Suppressor macrophage (primary cell): ENCODE measurements at places on chromosomes 1 and 21.

DNA sequence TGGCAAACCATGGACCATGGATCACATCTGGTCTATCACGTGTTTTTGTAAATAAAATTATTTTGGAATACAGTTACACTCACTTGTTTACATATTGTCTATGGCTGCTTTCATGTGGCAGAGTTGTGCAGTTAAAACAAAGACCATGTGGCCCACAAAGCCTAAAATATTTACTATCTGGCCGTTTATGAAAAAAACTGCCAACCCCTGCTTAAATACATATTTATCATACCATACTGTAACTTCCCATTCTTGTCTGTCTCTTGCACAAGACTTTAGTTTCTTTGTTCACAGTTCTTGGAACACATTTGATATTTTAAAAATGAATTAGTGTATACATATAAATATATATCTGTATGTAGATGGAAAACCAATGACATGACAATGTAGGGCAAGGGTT, 141.5 kb downstream of the PAPPA2 start:
- no peak for DNase-seq

GRCh38 chr1:32636914-32637645, 13.3 kb downstream of the ZBTB8OS start:
- peak; percentile 30 for DNase-seq

GRCh38 chr1:1665815-1666251, 7.0 kb upstream of the CDK11B start:
- DNase-seq = peak; percentile 42

DNA sequence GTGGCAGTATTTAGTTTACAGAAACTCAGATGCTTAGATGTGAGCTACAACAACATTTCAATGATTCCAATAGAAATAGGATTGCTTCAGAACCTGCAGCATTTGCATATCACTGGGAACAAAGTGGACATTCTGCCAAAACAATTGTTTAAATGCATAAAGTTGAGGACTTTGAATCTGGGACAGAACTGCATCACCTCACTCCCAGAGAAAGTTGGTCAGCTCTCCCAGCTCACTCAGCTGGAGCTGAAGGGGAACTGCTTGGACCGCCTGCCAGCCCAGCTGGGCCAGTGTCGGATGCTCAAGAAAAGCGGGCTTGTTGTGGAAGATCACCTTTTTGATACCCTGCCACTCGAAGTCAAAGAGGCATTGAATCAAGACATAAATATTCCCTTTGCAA, 59.7 kb upstream of the ZNF326 start:
- DNase-seq = no peak

DNA sequence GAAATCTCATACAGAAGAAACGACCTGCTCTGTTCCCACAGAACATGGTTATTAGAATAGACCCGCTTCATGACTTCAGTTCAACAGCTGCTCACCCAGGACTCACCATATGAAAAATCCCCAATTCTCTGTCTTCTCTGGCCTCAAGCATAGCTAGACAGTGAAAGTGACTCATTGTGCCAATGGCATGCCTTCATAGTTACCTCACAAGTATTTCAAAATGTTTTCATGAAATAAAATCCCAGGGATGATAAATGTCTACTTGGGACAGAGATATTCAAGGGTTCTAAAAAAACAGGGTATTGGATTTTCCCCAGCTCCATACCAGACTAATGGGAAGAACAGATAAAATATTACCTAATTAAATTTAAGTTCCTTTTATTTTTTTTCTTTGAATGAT, 82.3 kb downstream of the NOTCH2 start:
- peak; percentile 30 for DNase-seq

- DNase-seq = no peak
Observed at GRCh38 chr1:94675373-94675772, 133.8 kb upstream of the F3 start.

DNA sequence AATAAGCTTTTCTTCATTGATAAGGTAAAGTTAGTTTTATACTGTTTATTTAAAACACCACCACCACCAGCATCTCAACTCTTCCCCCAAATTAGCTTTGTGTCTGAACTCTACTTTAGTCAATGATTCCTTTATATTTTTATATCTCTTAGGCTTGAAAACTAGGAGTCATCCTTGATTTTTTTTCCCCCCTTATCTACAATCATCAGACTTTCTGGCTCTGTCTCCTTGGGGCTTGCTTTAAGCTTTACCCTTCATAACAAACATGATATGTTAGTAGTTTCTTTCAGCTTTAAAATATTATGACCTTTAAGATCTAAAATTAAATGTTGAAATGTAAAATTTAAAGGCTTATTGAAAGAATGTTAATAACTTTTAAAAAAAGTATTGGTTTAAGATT, 28.3 kb downstream of the HS2ST1 start:
- no peak for DNase-seq

GRCh38 chr1:224683936-224684335, 67.8 kb downstream of the CNIH3 start:
- DNase-seq = no peak

DNA sequence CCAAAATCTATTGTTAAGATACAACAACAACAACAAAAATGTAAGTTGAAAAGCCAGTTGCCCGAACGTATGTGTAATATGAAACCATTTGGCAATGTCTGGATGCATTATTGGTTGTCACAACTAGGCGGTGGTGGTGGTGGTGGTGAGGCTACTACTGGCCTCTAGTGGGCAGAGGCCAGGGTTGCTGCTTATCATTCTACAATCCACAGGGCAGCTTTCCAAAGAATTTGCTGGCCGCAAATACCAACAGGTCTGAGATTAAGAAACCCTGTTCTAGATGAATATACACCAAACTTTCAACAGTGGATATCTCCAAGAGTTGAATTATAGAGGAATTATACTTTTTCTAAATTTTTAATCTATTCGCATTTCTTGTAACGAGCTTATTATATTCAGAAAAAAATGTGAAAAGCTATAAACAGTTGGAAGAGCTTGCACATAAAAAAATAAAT, 26.8 kb upstream of the ZNF697 start:
- no peak for DNase-seq

- no peak for DNase-seq
Observed at GRCh38 chr21:46297338-46298271, 11.5 kb downstream of the YBEY start.

DNA sequence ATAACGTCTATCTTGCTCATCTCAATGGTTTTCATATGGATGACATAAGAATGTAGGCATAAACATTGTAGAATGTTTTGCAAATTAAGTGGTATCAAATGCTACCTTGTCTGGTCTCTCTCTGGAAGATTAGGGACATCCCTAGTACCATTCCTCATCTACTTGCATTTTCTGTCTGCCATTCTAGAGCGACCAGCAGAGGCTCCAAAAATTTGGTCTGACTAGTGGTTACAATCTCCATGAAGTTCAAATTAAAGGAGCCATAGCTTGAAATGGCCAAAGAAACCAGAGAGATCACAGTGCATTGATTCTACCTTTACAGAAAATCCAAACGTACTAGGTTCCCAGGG, 1.1 kb downstream of the CD84 start:
- peak; percentile 58 for DNase-seq

DNA sequence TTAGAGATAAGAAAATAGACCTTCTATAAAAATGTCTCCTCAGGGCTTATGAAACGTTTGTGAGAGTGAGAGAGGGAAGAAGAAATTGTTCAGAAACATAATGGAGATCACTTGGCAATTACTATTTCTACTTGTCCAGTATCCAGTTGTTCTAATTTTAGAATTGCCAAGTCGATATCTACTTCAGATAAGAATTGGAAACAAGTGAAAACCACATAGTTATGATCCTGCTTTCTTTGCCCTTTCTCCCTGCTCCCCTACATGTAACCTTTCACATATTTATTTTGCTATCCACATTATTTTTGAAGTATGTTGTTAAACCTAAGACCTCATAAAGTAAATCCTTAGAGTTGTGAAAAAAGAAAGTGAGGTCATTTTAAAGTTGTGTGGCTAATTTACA, 1154.7 kb upstream of the ADGRL2 start:
- DNase-seq = no peak

GRCh38 chr1:240284656-240285414, 193.2 kb downstream of the FMN2 start:
- no peak for DNase-seq

GRCh38 chr1:9907441-9907840, 2.6 kb downstream of the CTNNBIP1 start:
- DNase-seq = no peak

- no peak for DNase-seq
Observed at GRCh38 chr1:207948536-207949250, 37.8 kb upstream of the CD34 start.

GRCh38 chr1:170075186-170075585, 691 bp upstream of the KIFAP3 start:
- DNase-seq = no peak

- DNase-seq = no peak
Observed at GRCh38 chr1:7386226-7387052, 384.7 kb upstream of the VAMP3 start.

- no peak for DNase-seq
Observed at GRCh38 chr1:114756009-114756892, 1.5 kb downstream of the CSDE1 start.

GRCh38 chr21:45536301-45537081, 5.7 kb downstream of the SLC19A1 start:
- no peak for DNase-seq

GRCh38 chr1:98702976-98703375, 41.5 kb downstream of the SNX7 start:
- DNase-seq = no peak

DNA sequence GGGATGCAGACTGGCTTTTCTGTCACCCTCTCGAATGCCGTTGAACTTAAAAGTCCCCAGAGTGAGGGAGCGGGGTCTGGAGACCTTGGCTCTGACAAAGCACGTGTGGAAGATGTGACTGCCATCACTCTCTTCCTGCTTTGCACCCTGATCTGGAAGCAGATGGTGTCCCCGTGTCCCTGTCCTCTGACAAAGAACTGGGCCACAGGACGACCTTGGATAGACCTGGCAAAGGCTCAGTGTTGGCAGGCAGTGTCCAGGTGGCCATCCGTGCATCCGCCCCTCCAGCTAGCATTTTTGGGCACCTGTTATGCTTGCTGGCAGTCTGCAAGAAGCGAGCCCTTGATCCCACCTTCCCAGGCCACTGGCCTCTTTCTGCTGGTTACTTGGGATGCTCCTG, 27.4 kb downstream of the ARHGEF10L start:
- no peak for DNase-seq

GRCh38 chr1:221937155-221937953, 195.5 kb upstream of the DUSP10 start:
- DNase-seq = no peak

DNA sequence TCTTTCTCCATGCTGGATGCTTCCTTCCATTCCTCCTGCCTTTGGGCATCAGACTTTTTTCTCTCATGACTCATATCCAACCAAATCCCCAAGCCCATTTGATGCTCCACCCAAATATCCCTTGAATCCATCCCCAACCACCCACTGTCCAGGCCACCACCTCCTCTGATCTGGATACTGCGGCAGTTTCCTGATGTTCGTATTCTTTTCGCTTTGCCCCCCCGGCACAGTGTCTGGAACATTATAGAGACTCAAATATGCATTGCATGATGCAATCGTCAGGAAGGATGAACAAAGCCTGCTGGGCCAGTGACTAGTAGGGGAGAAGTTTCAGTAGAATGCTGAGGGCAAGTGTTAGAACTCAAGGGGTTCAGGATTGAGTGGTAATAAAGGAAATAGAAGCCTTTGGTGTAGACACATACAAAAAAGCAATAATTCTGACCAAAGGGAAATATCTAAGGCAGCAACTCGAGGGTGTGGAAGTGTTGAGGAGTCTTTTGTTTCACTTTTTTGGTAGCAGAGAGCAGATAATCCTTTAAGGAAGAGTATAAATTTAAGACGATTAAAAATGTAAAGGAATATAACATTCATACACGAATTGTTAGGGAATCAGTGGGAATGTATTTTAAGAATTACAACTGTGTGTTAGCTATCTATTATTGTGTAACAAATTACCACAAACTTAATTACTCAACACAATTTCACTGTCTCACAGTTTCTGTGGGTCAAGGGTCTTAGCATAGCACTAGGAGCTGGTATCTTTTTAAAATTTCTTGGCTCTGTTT, 7.5 kb downstream of the S100A11 start:
- DNase-seq = peak; percentile 66

- DNase-seq = no peak
Observed at GRCh38 chr1:8203056-8203455, 114.9 kb upstream of the SLC45A1 start.

- DNase-seq = no peak
Observed at GRCh38 chr21:31383770-31384169, 39.7 kb upstream of the TIAM1 start.

- no peak for DNase-seq
Observed at GRCh38 chr1:1356796-1357401, 1.5 kb downstream of the MXRA8 start.

- DNase-seq = peak; percentile 22
Observed at GRCh38 chr1:193368302-193368701, 181.9 kb upstream of the B3GALT2 start.

DNA sequence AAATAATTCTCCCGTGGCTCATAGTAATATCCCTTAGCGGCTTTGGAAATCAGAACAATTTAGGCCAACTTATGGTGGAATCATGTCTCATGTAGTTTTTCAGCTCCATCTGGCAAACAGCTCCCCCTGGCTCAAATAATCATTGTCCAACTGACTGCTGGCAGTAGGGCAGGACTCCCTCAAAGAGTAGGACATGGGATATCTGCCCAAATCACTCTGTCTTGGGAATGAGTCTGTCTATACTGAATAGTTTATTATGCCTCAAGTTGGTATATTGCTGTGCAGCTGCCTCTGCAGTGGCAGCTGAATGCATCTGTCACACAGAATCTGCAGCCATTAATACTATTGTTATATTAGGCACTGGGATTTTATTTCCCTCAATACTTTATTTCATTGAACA, 255.7 kb downstream of the COL11A1 start:
- DNase-seq = no peak

GRCh38 chr21:29800056-29800455, 139.7 kb downstream of the GRIK1 start:
- peak; percentile 5 for DNase-seq

- DNase-seq = no peak
Observed at GRCh38 chr1:58353168-58353567, 193.4 kb downstream of the OMA1 start.

DNA sequence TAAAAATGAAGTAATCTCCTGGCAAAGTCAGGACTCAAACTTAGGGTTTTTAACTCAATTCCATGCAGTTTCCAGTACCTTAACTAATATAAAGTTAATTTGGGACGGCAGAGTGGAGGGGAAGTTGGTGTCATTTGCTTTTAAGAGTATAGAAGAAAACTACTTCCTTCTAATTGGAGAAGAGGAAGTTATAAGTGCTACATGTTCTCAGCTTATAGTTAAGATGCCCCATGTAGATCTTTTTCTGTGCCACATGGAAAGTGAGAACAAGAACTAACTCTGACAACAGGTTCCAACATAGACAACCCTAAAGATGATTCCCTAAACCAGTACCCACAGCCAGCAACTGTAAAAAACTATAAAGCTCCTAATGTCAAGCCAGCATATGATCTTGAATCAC, 11.5 kb downstream of the RRAGC start:
- peak; percentile 35 for DNase-seq

DNA sequence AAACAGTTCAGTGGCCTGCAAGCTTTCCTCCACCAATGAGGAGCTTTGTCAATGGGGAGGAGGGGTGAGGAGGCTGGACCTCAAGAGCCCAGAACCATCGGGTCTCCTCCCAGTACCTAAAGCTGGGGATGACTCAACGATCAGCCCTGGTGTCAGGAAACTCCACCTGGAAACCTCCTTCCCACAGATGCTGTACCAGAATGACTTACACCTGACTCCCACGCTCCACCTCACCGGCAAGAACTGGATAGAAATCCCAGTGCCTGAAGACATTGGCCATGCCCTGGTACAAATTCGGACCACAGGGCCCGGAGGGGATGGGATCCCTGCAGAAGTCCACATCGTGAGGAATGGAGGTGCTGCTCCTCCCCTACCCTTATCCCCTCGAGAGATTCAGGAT, 11.4 kb downstream of the TMEM81 start:
- DNase-seq = no peak
